NCI-H1930 (cell line): ENCODE measurements at places on chromosomes 4 and X.

GRCh38 chrX:133654811-133655210, 239.5 kb upstream of the GPC4 start:
- no peak for DNase-seq

GRCh38 chr4:79497001-79497400, 89.0 kb upstream of the GK2 start:
- DNase-seq = no peak

GRCh38 chrX:20487227-20487626, 220.5 kb upstream of the RPS6KA3 start:
- DNase-seq = no peak

- DNase-seq = no peak
These were observed 614.4 kb upstream of the INTU start for GRCh38 chr4:127018381-127018780.

- no peak for DNase-seq
These were observed 18.3 kb upstream of the IL21 start for GRCh38 chr4:122639181-122639580.

DNA sequence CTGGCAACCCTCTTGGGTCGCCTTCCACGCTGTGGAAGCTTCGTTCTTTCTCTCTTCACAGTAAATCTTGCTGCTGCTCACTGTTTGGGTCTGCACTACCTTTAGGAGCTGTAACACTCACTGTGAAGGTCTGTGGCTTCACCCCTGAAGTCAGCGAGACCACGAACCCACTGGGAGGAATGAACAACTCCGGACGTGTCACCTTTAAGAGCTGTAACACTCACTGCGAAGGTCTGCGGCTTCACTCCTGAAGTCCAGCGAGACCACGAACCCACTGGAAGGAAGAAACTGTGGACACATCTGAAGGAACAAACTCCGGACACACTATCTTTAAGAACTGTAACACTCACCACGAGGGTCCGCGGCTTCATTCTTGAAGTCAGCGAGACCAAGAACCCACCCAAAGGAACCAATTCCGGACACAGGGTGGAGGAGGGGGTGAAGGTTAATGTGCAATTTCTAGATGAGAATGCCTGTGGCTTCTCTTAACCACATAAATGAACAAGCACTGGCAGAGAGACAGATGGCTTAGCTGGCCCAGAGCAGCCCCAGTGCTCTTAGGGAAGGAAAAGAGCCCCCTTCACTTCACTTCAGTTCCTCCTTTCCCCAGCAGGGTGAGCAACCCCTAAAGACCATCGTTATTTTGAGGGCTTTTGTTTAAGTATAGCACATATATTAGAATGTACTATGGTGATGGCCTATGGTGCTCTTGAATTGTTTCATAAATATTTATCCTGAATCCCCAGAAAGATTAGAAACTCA, 73.0 kb downstream of the LUZP4 start:
- DNase-seq = no peak

DNA sequence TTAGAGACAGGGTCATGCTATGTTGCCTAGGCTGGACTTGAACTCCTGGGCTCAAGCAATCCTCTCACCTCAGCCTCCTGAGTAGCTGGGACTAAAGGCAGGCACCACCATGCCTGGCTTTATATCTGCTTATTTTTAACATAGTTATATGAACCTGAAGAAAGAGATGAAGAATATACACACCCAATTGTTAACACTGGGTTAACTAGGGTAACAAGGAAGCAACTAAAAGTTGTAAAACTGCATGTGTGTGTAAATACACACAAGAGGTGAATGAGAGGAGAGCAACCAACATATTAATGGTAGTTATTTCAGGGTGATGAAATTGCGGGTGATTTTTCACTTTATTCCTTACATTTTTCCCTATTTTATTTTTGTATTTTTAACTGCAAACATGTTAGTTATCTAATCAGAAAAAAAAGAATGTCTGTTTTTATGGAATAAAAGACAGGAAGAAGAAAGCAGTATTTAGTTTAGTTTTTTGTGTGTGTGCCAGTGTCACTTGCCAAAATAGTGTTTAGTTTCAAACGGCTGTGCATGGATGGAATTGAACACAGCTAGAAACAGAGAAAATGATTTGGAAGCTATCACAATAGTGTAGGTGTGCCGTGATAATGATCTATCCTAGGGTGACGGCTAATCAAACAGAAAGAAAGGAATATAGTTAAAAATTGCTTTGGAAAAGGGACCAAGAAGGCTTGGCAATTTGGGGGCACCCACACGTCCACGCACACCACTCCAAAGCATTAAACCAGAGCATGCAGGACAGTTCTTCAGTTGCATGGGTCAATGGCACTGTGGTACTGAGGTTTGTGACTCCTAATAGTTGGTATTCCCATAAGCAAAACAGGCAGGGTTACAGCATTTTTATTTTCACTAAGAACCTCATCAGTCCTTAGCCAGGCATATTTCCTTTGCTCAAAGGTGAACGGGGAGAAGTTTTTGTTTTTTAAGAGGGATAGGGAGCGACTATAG, 89.1 kb upstream of the KLHL13 start:
- DNase-seq = no peak

DNA sequence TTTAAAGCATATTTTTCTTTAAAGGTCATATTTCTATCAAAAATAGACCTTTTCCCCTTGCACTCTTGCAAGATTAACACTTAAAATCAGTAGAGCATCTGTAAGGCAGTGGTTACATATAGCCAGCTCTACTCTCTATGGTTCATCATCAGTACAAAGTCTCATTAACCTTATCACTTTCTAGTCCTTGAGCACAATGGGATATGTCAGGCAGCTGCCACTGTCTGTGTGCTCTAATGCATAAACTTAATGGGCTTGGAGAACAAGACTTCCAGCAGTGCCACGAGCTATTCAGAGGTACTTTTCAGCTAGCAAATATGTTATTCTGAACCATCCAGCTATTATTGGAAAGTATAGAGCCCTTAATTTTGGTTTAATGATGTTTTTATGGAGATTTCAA, 393.7 kb downstream of the GASK1B start:
- DNase-seq = no peak

DNA sequence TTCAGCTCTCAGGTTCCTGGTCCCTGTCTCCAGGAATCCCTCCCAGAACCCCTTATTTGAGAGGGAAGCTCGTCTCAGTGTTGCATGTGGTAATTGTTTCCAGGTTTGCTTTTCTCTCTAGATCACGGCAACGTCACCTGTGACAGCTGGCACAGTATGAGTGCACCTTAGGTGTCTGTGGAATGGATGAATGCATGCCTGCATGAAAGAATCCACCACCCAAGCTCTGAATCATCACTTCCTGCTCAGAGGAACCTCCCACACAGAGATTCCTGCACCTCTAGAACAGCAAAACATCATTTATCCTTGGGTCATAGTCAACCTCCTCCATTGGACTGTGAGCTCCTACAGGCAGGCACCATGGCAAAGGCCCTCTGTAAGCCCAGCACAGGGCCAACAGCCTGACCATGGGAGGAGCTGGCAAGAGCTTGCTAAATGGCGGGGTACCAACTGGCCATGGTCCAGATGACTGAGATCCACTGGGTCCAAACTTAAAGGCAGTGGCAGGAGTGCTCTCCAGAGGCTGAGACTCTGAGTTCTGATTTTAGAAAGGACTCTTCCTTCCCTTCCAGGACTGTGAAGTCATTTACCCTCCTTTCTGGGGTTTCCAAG, 116.2 kb downstream of the SLC2A9 start:
- no peak for DNase-seq

DNA sequence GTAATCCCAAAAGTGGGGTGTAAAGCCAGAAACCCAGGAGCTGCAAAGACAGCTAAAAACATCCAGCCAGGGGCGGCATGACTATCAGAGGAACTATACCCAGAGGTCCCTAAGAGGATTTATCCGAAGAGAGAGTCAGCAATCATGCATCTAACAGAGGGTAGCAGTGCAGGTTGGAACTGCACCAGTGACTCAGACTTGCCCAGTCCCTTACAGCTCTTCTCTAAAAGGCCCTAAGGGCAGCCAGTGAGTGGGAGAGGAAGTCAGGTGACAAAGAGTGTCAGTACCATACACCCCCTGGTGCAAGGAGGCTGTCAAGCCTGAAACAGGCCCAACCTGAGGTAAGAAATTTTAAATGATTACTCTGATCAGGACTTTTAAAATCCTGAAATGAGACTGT, 88.1 kb downstream of the CAMK2D start:
- DNase-seq = no peak

DNA sequence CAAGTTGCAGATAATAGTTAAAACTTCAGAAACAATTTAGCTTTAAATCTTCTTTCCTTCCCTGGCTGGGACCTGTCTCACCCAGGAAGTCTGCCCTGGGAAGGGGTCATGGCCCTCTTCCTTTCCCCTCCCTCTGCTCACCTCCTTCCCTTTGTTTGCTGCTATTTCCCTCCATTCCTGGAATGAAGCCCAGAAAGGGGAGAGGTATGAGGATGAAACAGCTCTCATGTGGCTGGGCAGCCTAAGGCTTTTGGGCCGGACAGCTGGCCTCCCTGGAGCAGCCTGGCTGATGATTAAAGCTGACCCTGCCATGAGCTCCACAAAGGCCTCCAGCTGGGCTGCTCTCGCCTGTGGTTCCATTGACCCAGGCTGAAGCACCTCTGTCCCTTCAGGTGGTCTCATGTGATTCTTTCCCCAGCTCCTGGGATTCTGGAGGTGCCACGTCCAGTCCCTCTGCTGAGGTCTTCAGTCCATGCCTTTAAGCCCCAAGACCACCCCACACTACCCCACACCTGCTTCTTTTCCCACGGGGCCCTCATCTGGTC, 202.1 kb downstream of the PTTG2 start:
- no peak for DNase-seq

GRCh38 chrX:134821370-134821769, 163.1 kb upstream of the PLAC1 start:
- no peak for DNase-seq

GRCh38 chr4:77152421-77152820, 4.6 kb upstream of the CCNG2 start:
- DNase-seq = no peak

GRCh38 chr4:6688879-6689505, 4.7 kb upstream of the S100P start:
- no peak for DNase-seq

DNA sequence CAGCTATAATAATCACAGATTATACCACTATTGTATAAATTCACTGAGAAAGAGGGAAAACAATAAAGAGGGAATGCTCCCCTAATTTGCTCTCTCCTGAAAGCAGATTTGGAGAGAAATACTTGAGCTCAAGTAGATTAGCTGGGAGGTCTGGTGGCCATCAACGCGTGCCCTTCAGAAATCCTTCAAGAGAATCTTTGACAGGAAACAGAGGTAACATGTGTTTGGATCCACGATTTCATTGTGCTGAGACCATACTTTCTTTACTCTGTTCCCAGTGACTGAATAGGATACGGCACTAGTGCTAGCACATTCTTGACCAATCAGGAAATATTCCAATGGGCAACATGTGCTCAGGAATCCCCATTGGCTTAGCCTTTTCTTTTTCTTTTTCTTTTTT, 1395.3 kb downstream of the RAPGEF2 start:
- DNase-seq = no peak

DNA sequence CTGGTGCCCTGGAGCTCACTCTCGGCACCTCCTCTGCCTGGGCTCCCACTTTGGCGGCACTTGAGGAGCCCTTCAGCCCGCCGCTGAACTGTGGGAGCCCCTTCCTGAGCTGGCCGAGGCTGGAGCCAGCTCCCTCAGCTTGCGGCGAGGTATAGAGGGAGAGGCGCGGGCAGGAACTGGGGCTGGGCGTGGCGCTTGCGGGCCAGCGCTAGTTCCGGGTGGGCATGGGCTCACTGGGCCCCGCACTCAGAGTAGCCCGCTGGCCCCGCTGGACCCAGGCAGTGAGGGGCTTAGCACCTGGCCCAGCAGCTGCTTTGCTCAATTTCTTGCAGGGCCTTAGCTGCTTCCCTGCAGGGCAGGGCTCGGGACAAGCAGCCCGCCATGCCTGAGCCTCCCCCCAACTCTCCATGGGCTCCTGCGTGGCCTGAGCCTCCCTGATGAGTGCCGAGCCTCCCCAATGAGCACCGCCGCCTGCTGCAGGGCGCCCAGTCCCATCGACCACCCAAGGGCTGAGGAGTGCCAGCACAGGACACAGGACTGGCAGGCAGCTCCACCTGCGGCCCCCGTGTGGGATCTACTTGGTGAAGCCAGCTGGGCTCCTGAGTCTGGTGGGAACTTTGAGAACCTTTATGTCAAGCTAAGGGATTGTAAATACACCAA, 26.7 kb upstream of the FAM90A26 start:
- DNase-seq = no peak

DNA sequence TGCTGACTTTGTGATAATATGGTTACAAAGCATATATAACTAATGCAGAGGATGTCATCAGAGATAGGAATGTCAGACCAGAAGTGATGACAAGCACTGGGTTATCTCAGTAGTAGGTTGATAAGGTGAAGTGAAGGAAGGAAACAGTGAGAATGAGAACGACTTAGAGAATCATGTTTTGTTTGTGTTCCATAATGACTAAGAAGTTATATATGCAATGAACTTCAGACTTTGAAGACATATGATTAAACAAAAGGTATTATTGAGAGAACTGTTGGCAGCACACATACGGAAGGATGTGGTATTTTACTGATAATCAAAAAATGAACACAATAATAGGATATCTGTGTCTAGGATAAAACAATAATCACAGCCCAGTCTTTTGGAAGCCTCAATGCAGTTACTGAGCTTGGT, 18.3 kb upstream of the HHIP start:
- DNase-seq = no peak

DNA sequence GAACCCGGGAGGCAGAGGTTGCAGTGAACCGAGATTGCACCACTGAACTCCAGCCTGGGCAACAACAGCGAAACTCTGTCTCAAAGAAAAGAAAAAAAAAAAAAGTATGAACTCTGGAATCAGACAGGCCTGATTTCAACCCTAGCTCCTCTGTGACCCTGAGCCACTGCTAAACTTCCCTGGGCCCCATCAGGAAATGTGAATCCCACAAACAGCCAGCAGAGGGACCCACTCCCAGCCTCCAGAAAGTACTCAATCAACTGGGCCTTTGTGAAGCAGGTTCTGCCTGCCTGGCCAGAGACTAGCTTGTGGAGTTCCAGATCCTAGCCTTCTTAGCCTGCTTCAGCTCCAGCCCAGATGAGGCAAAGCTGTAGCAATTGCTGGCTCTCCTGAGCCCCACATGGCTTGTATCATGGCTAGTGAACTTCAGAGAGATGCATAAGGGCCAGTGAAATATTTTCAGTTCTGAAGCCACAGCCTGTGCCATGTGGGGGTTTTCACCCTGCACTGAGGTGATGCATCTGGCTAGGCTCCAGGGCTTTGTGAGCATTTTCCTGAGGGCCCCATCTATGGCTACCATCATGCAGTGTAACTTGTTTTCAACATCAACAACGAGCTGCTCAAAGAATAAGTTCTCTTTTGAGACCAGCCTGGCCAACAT, 7.2 kb upstream of the IDS start:
- DNase-seq = no peak

GRCh38 chrX:68848189-68848940, 19.5 kb downstream of the EFNB1 start:
- DNase-seq = no peak

DNA sequence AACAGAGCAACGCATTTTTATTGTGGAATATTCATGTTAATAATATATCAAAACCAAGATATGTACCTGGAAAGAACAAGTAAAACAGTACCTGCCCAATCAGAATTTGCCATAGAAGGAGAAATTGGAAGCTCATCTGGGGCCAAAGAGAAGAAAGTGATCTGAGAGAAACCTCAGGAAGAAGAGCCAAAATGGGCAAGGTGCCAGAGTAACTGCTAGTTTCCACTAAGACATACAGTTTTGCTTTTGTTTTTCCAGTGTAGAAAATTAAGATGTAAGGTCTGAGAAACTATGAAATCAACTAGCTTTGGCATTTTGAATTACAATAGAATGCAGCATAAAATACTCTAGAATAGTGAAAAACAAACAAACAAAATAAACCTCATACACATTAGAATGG, 2201.2 kb downstream of the ARAP2 start:
- DNase-seq = no peak

GRCh38 chr4:137470806-137471205, 61.5 kb downstream of the PCDH18 start:
- no peak for DNase-seq
